ENCODE measurements at places on chromosomes 7 and 10.
A peak's percentile ranks its signal among the peaks of the same experiment; 100 is the strongest.

DNA sequence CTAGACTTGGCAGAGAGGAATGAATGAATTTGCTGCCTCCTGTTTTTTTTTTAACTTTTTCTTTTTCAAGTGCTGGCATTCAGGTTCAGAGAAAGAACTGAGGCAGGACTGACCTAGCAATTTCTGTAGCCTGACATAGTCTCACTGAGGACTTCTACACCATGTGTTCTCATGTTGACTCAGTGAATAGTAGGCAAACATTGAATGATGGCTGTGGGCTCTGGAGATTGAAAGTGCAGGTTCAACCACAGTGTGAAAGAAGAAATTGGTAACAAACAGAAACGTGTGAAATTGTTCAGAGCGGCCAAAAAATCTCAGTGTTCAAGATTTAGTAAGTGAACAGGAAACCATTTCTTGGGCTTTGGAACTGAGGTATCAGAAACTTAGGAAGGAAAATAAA is 322.4 kb upstream of the GHITM start:
- DNase-seq = no peak

DNA sequence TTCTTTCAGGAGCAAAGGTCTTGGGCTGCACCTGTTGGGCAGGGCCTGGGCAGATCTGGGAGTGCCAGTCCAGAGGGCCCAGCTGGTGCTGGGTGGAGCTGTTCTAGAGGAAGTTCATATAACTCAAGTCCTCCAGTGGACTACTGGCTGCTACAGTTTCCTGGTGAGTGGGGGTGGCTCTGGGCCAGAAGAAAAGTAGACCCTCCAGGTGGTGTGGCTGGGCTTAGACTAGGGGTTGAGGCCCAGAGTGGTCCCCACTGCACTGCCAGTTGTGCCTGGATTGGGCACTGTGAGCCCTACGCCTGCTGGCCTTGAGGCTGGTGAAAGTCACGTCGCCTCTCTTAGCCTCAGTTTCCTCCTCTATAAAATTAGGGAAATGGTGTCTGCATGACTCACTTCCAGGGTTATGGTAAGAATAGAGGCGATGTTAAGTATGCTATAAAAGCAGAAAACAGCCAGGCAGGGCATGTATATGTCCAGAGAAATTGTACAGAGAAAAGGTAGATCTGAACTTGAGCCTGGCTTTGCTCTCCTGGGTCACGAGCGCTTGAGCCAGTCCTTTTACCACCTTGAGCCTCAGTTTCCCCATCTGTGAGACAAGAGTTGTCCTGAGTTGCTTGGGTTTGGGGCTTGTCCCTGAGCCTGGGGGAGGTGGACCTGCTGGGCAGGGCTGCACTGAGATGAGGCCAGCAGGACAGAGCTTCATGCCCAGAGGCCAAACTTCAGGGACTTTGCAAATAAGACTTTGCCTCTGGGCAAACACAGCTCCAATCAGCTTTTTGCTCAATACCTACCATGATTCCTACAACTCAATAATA is 3.8 kb upstream of the CLDN3 start:
- no peak for DNase-seq

- DNase-seq = no peak
These were observed 149.0 kb upstream of the TMEM106B start for GRCh38 chr7:12062062-12062461.

DNA sequence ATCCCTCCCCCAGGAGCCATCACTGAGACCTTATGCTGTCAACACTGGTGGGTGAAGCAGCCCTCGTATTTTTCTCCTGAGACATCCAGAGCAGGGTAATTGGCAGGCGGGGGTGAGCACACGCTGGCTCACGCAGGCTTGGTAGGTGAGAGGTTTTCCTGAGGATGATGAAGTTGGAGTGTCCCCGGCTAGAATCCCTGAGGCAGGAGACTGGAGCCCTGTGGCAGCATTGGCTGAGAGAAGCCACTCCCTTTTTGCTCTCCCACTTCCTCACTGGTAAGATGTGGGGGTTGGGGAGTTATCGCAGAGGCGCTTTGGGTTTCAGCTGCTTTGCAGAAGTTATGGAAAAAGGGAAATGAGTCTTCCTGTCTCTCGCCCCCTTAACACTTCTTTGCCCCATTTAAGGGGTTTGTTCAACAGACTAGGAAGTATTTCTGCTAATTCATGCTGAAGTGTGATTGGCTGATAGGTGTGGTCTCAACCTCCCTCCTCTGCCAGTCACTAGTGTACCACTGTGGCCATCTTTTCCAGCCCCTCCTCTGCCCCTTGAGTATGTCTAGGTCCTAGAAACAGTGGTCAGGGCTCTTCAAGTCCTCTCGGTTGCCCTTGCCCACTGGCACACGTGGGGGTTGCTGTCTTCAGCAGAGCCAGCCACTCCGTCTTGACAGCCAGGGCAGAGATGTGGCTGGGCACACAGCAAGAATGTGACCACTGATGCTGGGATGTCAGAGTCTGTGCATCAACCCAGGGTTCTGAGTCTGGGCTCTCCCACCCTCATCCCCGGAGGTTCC is 5.7 kb downstream of the ARPC1B start:
- no peak for DNase-seq

DNA sequence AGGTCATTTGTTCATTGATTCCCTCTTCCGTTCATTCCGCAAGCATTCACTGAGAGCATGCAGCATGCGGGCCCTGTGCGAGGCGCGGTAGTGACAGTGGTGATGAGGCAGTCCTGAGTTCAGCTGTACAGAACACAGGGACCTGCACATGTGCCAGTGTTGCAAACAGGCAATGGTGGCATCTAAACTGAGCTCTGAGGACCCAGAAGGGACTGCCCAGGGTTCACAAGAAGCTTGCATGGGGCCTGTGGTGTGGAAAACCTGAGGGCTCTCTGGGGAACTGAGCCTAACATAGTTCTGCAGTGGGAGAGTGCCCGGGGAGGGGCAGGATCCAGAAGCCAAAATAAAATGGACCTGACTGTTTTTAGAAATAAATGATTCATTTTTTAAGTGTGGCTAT is 13.2 kb downstream of the ZNF488 start:
- DNase-seq = no peak

DNA sequence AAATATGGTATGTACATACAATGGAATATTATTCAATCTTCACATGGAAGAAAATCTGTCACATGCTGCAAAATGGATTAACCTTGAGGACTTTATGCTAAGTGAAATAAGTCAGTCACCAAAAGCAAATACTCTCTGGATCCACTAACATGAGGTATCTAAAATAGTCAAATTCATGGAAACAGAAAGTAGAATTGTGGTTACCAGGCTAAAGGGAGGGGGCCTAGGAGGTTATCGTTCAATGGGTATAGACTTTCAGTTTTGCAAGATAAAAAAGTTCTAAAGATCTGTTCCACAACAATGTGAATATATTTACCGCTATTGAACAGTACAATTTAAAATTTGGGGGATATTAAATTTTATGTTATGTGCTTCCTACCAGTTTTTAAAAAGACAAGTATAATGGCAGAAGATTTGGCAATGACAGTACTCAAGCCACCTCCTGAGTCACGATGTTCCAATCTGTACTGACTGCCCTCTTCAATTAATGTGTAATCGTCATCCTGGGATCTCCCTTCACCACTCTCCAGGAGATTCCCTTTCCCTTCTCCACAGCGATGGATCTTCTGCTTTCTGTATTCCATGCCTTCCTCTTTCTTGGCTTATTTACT is 32.3 kb upstream of the IL6 start:
- DNase-seq = no peak

- DNase-seq = no peak
These were observed 97.8 kb downstream of the CHST15 start for GRCh38 chr10:123995461-123996131.

- DNase-seq = no peak
These were observed 119.1 kb downstream of the CNOT4 start for GRCh38 chr7:135390829-135391228.

DNA sequence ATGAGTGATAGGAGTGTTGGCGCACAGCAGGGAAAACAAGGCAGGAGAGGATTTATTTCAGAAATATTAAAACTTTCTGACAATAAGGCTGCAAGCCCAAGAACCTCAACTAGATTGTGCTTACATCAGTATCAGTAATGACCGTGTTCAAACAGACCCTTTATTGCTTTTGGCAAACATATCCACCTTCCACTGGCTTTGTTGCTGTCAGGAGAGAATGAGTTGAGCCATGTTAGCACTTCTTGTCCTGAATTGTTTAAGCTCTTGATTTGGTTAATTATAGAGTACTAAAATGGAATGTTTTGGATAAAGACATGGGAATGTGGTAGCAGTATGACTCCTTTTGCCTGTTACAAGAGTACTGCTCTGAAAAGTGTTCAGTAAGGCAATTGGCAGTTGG is 3.8 kb downstream of the AHCYL2 start:
- no peak for DNase-seq

GRCh38 chr7:149770728-149771636 is 2.4 kb downstream of the ZNF467 start:
- DNase-seq = peak; percentile 44

GRCh38 chr7:116284390-116284789 is 74.1 kb downstream of the TES start:
- no peak for DNase-seq

DNA sequence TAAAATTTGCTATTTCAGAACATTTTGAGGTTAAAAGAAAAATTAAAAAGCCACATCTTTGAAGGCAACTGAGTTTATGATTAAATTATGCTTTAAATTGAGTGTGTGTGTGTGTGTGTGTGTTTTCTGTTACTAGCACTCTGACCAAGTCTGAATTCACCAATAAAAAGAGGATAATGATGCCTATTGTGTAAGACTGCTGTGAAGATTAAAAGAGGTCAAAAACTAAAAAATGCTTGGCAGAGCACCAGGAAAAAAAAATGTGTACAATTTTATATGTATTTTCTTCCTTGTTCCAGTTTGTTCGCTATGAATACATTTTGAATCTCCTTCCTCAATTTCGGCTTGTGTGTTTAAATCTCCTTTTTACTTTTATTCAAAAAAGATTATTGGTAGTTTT is 316.6 kb upstream of the MAGI2 start:
- no peak for DNase-seq
